Activated naive CD8-positive, alpha-beta T cell treated with anti-CD3 and anti-CD28 coated beads, Interleukin-2, amount 10 ng/mL, durations not matched to agents 7 days and 5 days (primary cell): ENCODE measurements at places on chromosomes 3 and 15.

- no peak for DNase-seq
Measured at GRCh38 chr3:156445117-156446090, 109.5 kb downstream of the SSR3 start.

- DNase-seq, result no peak
Measured at GRCh38 chr3:7874116-7874515, 627.5 kb upstream of the LMCD1 start.

DNA sequence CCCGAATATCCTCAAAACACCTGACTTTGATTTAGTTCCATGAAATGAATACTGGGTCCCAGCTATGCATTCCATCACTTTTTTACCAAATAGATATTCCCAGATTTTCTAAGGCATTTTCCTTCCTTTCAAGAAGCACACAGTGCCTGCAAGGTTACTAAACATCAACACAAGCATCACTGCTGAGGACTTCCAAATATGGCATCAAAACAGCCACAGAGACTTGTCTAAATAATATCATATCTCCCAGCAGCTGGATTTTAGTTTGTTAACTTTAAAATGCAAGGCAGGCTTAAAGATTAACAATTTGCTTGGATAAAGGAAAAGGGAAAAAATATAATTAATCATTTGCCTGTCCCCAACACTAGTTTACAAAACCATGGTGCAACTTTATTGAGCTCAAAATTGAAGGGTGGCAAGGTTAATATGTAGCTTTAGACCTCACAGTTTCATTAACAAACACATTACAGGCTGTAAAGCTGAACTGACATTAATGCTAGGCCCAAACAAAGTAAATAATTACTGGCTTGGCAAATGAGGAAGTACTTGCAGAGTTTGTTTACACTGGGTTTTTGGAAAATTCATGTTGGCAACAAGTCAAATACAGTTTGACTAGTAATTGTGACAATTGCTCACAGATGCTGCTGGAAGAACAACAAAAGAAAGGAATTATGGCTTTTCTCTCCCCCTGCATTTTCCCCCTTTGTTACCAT is 401.7 kb upstream of the CDIN1 start:
- no peak for DNase-seq

GRCh38 chr3:78632925-78633553 is 1134.8 kb downstream of the ROBO1 start:
- no peak for DNase-seq

GRCh38 chr15:54772663-54773062 is 424.1 kb downstream of the RSL24D1 start:
- DNase-seq, result no peak

DNA sequence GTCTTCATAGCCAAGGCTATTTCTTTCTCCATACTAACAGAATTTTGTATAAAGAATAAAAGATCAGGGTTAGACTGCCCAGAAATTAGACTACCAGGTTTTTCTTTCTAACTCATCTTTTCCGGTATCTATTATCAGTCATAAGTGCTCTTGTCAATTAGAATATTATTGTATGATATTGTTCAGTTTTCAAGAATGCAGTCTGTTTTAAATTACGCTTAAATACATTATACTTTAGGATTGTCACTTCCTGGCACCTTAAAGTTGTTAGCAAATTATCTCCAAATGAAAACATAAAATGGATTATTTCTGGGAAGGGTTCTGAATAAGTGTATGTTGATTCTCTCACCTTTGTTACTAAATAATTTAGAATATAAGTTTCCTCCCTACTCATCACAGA is 497.2 kb downstream of the IGSF11 start:
- DNase-seq, result no peak

- DNase-seq, result no peak
Measured at GRCh38 chr15:98035134-98035533, 74.6 kb downstream of the ARRDC4 start.

GRCh38 chr3:53401154-53401553 is 53.8 kb upstream of the DCP1A start:
- DNase-seq, result no peak

DNA sequence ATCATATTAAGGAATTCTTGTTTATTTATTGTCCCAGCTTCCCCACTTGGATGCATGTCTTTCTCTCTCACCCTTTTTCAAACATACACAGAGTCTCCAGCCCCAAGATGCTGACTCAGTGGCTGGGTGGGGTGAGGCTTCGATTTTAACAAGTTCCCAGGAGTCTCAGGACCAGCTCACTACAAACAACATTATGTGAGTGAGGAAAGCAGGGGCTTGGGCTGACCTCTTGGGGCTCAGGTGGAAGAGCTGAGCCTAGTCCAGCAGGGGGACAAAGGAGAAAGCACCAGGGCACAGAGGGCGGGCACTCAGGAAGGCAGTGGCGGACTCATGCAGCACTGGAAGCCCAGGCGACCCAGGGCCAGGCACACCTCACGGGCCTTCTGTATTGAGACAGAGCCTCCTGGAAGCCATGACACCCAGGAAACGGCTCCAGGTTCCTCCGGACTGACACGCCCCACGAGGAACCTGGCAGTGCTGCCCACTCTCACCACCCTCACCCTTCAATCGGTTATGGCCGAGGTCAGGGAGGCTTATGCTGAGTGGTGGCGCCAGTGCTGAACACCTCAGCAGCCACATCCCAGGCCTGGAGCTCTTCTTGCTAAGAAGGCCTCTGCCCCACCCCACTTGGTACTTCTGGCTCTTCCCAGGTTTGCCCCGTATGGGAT is 97.4 kb downstream of the LRIG1 start:
- DNase-seq, result no peak

DNA sequence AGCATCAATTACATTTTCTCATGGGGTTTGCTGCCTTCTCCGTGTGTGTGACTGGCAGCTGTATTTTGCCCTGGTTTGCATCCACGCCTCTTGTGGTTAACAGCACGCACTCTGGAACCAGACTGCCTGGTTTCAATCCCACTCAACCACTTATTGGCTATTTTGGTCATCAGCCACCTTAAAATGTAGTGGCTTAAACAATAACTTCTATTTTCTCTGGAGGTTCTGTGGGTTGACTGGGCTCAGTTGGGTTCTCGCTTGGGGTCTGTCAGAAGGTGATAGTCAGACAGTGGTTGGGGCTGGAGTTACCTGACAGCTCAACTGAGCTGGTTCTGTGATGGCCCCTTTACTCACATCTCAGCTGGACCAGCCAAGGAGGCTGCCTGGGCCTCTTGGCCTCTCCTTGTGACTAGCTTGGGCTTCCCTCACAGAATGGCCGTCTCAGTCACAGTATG is 36.8 kb downstream of the EHD4 start:
- no peak for DNase-seq

GRCh38 chr3:46874430-46874829 is 3.1 kb upstream of the PTH1R start:
- no peak for DNase-seq

- DNase-seq, result no peak
Measured at GRCh38 chr3:14211621-14212020, 33.0 kb downstream of the LSM3 start.

GRCh38 chr3:130682131-130682530 is 64.5 kb downstream of the PIK3R4 start:
- DNase-seq, result no peak

DNA sequence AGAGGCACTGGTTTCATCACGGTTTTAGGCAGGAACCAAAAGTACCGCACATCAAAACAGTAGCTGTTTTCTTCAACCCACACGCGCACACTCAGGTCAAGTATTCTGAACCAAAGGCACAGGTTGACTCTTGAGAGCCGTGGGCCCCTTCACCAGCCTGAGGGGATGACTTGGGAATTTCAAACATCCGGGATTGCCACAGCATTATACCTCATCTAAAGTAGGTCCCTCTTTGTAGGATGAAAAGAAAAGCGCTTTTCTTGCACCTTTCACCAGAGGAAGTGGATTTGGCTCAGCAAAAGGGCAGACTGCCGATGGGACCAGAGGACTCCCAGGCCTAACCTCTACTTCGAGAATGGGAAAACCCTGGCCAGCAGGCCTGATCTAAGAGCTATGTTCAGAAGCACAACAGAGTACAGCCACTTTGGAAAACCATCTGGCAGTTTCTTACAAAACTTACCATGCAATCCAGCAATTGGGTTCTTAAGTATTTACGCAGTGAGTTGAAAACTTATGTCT is 88.2 kb upstream of the PROK2 start:
- DNase-seq, result no peak

DNA sequence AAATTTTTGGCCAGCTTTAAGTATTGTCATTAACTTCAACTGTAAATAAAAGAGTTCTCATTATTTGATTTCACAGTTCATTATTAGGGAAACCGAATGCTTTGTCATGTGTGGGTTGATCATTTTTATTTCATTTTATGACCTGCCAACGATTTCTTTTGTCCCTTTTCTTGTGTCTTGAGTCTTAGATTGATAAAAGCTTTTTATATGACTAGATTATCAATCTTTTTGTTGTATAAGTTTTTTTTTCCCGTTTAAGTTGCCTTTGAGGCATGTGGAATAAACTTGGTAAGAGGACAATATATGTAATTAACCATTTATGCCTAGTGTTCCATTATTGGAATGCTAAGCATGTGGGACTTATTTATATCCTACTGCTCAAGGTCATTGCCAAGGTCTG is 62.8 kb downstream of the ATP2C1 start:
- DNase-seq, result no peak

DNA sequence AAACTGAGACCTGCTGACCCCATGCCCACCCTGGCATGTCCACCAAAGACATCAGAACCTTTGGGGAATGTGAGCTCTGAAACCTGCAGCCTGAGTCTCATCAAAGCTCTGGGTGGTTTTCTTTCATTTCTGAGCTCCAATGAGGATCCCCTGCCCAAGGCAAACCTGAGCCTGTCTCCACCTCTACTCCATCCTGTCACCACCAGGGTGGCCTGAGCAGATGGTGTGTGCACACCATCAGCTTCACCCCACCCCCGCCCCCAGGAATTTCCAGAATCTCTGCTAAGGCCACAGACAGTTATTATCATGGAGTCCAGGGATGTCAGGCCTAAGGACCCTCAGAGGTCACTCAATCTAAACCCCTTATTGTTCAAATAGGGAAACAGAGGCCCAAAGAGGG is 1.3 kb downstream of the XIRP1 start:
- DNase-seq, result no peak

DNA sequence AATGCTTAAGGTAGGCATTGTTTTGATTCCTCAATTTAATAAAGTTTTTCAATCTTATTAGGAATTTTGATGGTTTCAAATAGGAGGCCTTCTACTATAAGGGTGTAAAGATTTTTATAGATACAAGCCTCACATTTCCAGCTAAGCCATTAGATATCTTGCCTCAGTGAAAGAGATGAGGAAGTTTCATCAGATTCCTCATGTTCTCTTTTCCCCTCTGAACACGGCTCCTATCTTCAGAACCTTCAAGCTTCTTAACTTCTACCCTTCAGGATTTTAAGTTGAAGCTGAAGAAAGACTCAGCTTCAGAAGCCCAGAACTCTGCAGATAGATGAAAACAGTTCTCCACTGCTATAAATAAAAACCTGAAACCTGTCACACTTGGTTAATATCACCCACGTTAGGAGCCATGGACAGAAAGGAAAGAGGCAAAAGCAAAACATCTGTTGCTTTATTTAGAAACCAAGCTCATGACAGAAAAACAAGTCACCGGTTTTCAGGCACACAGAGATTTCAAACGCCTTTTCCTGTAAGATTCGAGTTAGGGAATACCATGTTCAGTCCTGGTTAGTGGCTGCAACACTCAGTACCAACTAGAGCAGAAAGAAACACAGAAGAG is 82.2 kb upstream of the GOLGA8B start:
- no peak for DNase-seq

DNA sequence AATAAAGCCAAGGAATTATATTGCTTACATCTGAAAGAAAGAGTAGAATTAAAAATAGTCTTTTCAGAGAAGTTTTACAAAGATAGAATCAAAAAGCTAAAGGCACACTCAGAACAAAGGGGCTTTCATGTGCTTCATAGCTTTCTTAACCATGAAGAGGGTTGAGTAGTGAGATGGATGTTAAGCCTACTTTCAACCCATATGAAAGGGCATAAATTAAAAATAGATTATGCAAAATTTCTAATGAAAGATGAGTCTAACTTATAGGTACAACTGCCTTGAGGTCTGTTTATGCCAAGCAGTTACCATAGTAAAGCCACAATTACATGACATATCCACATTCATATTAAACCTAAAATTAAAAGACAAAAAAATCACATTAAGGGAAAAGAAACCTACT is 223.3 kb upstream of the ARHGEF26 start:
- DNase-seq, result no peak

- no peak for DNase-seq
Measured at GRCh38 chr3:23885210-23885609, 31.6 kb downstream of the NKIRAS1 start.

DNA sequence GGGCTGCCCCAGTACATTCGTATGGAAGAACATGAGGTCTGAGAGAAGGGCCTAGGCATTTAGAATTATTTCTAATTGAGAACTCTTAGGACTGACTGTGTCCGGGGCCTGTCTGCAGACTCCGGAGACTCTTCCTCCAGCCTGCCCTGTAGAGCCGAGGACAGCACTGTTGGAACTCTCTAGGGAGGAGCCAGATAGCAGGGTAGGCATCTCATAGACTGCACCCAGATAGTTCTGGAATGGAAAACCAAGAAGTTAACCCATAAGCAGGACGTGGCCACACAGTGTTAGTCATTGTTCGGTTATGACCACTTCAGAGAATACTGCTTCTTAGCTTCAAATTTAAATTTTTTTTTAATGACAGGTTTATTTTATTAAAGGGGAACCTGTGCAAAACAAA is 59.5 kb downstream of the SNRK start:
- DNase-seq, result no peak

DNA sequence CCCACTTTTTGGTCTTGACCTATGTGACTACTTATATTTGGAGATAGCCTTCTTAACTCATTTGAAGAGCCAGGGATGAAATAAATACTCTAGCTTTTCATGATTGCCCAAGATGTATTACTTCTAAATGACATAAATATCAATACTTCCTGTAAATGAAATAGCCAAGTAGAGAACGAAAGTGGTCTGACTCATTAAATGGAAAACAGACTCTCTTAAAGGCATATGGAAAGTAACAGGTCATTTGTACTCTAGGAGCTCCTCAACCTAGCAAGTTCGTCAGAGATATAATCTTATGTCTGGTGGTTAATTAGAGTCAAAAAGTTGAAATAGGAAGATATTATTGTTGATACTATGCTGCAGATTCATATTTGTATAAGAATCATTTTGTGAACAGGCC is 1105.4 kb downstream of the TUSC7 start:
- no peak for DNase-seq
